Urinary bladder (tissue), 4 donors: ENCODE measurements at places on chromosomes 2 and 18. TPM values are rescaled to one million over a fixed set of nuclear protein-coding genes. Genes with fewer than 3 reads are reported as not detected.

The HDAC4 gene
- polyA plus RNA-seq: 24.4 TPM

The SS18 gene
- 51.2 TPM for polyA plus RNA-seq

The SLC4A3 gene
- polyA plus RNA-seq: 2.6 TPM

The IL1RL2 gene
- polyA plus RNA-seq: 0.33 TPM

The NEU4 gene
- polyA plus RNA-seq: 0.29 TPM

The CDCA7 gene
- polyA plus RNA-seq: 2.4 TPM

The EIPR1 gene
- 15.0 TPM for polyA plus RNA-seq
